A549 treated with CORT108297 at 1 μM for 4 hours (cell line): ENCODE measurements at places on chromosomes 12 and 14. TPM values are rescaled to one million over a fixed set of nuclear protein-coding genes. Genes with fewer than 3 reads are reported as not detected.

The CDK2 gene
- 46.4 to 60.7 TPM (median 57.7 TPM) in 5 replicates for total RNA-seq

The SSPN gene
- 0.42 to 0.55 TPM (median 0.53 TPM) in 5 replicates for total RNA-seq

The ARHGEF40 gene
- 9.7 to 15.3 TPM (median 12.2 TPM) in 5 replicates for total RNA-seq

The DHRS4L2 gene
- 21.2 to 33.3 TPM (median 30.4 TPM) in 5 replicates for total RNA-seq

The SLC10A1 gene
- not detected in 5 replicates for total RNA-seq

The SLC8A3 gene
- total RNA-seq: 0.02 TPM in 1 of 5 replicates, not detected in the others

The KLRC2 gene
- total RNA-seq: 1.3 to 2.7 TPM (median 2.1 TPM) in 5 replicates
